Activated T-helper 2 cell treated with anti-CD3 and anti-CD28 coated beads, Interferon-gamma antibody, Interleukin-2, Interleukin-4, amounts not matched to agents 10 μg/mL and 5 μg/mL and 100 μg/mL, durations not matched to agents 14 hours and 24 hours and 36 hours (primary cell): ENCODE measurements at places on chromosomes 3 and 15. TPM values are rescaled to one million over a fixed set of nuclear protein-coding genes. Genes with fewer than 3 reads are reported as not detected.

GRCh38 chr15:49538520-49538919 lies 82.1 kb downstream of the FAM227B start:
- no peak overlapping the region for H3K27ac ChIP-seq
- no peaks in the 10 kb centered on the region for H3K4me1 ChIP-seq
- H3K36me3 ChIP-seq: no peaks in the 10 kb centered on the region
- no peak overlapping the region for H3K4me3 ChIP-seq
- DNase-seq: no peak

DNA sequence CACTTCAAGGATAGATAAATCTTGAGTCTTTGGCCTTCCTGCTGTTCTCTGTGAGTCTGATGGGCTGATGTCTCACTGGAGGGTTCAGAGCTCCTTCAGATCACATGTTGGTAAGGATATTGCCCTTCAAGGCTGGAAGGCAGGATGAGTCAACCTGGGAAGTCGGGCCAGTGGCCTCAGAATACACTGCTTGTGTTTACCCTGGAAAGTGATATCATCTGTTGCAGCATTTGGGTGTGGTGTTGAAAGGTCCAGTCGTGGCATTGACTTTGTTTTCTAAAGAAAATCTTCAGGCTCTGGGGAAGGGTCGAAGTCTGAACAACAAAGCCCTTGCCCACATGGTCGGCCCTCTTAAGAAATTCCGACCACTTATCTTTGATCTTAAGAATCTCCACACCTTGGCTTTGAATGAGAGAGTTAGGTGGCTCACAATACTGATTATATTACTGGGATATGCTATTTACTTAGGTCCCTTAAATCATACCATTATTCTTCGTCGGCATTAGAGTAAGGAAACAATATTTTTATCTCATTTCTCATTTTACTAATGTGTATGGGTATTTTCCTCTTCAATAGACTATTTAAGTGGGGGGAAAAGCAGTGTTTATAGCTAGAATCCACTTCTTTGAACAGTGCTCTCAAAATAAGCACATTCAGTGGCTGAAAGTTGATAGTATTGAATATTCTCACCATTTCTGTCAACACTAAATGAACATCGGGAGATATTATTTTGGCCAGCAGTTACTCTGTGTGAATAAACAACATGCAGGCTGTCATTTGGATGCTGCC lies 303.9 kb upstream of the RASGRP1 start:
- H3K4me3 ChIP-seq: no peak overlapping the region
- H3K4me1 ChIP-seq: no peaks in the 10 kb centered on the region
- H3K36me3 ChIP-seq: no peaks in the 10 kb centered on the region
- no peaks in the 10 kb centered on the region for H3K27me3 ChIP-seq

GRCh38 chr15:101045236-101045646 lies 126.1 kb downstream of the LRRK1 start:
- no peaks in the 10 kb centered on the region for H3K36me3 ChIP-seq
- DNase-seq: no peak
- no peaks in the 10 kb centered on the region for H3K4me1 ChIP-seq
- H3K27me3 ChIP-seq: peaks cover 17% of the 10 kb centered on the region

GRCh38 chr15:31367021-31367729 lies 40.5 kb downstream of the KLF13 start:
- peaks cover 79% of the 10 kb centered on the region for H3K4me1 ChIP-seq
- peak overlapping the region; percentile 10 for H3K4me3 ChIP-seq
- DNase-seq: no peak
- peak overlapping the region; percentile 100 for H3K27ac ChIP-seq
- H3K27me3 ChIP-seq: no peaks in the 10 kb centered on the region

Gene LRTM1
- total RNA-seq: not detected in 2 replicates

Gene MAP6D1
- total RNA-seq: 1.1 and 2.9 TPM in 2 replicates

- no peak for DNase-seq
- H3K4me3 ChIP-seq: peak overlapping the region; percentile 43
- no peaks in the 10 kb centered on the region for H3K27me3 ChIP-seq
- H3K36me3 ChIP-seq: peaks cover 44% of the 10 kb centered on the region
These were observed 12.9 kb downstream of the B3GNT5 start for GRCh38 chr3:183265834-183266417.

- no peaks in the 10 kb centered on the region for H3K27me3 ChIP-seq
- H3K27ac ChIP-seq: no peak overlapping the region
- no peak overlapping the region for H3K4me3 ChIP-seq
- no peak for DNase-seq
These were observed 195.0 kb downstream of the MAGI1 start for GRCh38 chr3:65843732-65844131.

Gene FAM43A
- 6.9 and 7.0 TPM in 2 replicates for total RNA-seq

Gene IL20RB
- total RNA-seq: 1.3 TPM in 2 replicates

GRCh38 chr15:32859251-32859650 lies 141.4 kb downstream of the GREM1 start:
- H3K27ac ChIP-seq: no peak overlapping the region
- no peak for DNase-seq
- peaks cover 2% of the 10 kb centered on the region for H3K4me1 ChIP-seq
- no peaks in the 10 kb centered on the region for H3K36me3 ChIP-seq
- peaks cover 3% of the 10 kb centered on the region for H3K27me3 ChIP-seq

GRCh38 chr3:184505076-184505878 lies 56.3 kb upstream of the EPHB3 start:
- no peak overlapping the region for H3K27ac ChIP-seq
- H3K4me1 ChIP-seq: no peaks in the 10 kb centered on the region
- H3K4me3 ChIP-seq: no peak overlapping the region
- no peak for DNase-seq

Gene PLSCR1
- total RNA-seq: 54.0 and 65.1 TPM in 2 replicates
